ENCODE measurements at places on chromosomes 11 and 22. TPM values are rescaled to one million over a fixed set of nuclear protein-coding genes. Genes with fewer than 3 reads are reported as not detected.

The GGT5 gene
- total RNA-seq = 0.37 TPM

The OR2D2 gene
- not detected for total RNA-seq

The MPPED2 gene
- 1.6 TPM for total RNA-seq

The HBG1 gene
- not detected for total RNA-seq

The OR51B2 gene
- total RNA-seq = not detected

The CHRDL2 gene
- total RNA-seq = not detected

The RAB39A gene
- total RNA-seq = 0.39 TPM

The CD59 gene
- total RNA-seq = 10.0 TPM

The ZC3H12C gene
- 6.6 TPM for total RNA-seq

The IL17REL gene
- 1.1 TPM for total RNA-seq

The ARHGAP8 gene
- total RNA-seq = 2.8 TPM

The DBX1 gene
- not detected for total RNA-seq

The RFPL2 gene
- 0.50 TPM for total RNA-seq

The GPR83 gene
- 0.12 TPM for total RNA-seq

The OR51E2 gene
- total RNA-seq = not detected

The PKP3 gene
- 1.2 TPM for total RNA-seq

The OTOG gene
- not detected for total RNA-seq

The EFCAB6 gene
- 0.19 TPM for total RNA-seq

The KCTD14 gene
- 0.34 TPM for total RNA-seq

The FADD gene
- 27.0 TPM for total RNA-seq

The ME3 gene
- 2.1 TPM for total RNA-seq

The DUSP8 gene
- 2.8 TPM for total RNA-seq

The OR6T1 gene
- total RNA-seq = not detected

The MYEOV gene
- 0.67 TPM for total RNA-seq

The INSC gene
- 3.1 TPM for total RNA-seq

The GSTT2B gene
- total RNA-seq = 0.46 TPM

The RAB6A gene
- total RNA-seq = 73.7 TPM

The MRPL48 gene
- total RNA-seq = 55.8 TPM

The CD3E gene
- total RNA-seq = 419 TPM

The B4GALNT4 gene
- 2.1 TPM for total RNA-seq

The DEUP1 gene
- not detected for total RNA-seq

The PKDREJ gene
- not detected for total RNA-seq

The PAX6 gene
- 0.46 TPM for total RNA-seq

The MAPK12 gene
- total RNA-seq = 11.5 TPM

The OR8A1 gene
- total RNA-seq = not detected

The APOL2 gene
- 64.5 TPM for total RNA-seq

The THRSP gene
- not detected for total RNA-seq

The POU2AF2 gene
- total RNA-seq = not detected

The SVIP gene
- total RNA-seq = 50.7 TPM

The OR5J2 gene
- total RNA-seq = not detected

The SYT8 gene
- not detected for total RNA-seq

The CASP5 gene
- not detected for total RNA-seq

The OR4A16 gene
- total RNA-seq = not detected

The ATG2A gene
- total RNA-seq = 20.9 TPM

The NCR3LG1 gene
- total RNA-seq = 1.5 TPM

The OR56A4 gene
- total RNA-seq = not detected

The RIMBP3B gene
- not detected for total RNA-seq

The OLFML1 gene
- not detected for total RNA-seq

All from activated T-cell treated with anti-CD3 and anti-CD28 coated beads, Interleukin-2, amount 50 U/mL, for 72 hours (primary cell).